ENCODE measurements at places on chromosomes 16 and 17.

DNA sequence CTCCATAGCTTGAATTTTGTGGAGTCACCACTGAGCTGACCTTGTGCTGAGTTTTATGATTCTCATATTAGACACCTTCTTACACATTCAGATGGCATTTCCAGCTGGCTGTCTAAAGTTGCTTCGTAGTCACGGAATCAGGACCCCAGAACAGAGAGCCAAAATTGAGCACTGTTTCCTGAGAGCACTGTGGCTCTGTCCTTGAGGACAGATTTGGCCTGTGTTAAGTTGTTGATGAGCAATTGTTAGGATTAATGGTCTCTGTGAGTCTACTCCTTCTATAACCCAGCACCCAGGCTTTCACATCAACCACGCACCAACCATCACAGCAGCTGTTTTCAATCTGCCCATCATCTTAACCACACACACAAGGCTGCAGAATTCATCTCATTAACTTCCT, 277.5 kb upstream of the HSBP1 start:
- no peak for DNase-seq

DNA sequence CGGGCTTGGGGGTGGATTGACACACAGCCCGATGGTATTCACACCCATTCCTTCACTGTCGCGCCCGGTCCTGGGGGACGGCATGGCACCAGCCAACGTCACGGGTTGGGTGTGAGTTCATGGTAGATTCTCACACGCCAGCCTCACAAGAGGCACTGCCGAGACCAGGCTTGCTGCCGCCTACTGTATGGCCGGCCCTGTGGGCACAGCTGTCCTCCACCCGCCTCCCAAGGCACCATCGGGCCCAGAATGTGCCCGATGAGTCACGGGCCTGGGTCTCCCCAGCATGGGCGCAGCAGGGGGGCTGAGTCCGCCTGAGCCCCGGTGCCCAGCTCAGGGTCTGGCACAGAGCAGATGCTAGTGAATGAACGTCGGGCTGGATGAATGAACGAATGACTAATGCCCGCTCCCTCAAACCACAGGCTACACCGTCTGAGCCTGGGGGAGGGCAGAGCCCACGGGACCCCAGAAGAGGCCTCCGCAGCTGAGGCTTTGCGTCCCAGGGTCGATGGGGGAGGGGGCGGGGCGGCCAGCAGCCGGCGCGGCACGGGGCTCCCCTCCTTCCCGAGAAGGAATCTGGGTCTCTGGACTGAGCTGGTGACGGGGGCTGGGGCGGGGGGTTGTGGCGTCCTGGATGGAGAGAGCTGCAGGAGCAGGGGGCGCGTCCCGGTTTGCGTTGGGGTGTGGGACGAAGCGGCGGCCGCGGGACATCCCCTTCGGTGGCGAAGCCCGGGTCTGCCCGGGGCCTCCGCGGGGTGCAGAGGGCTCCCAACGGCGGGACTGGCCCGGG, 829 bp downstream of the PITPNM3 start:
- no peak for DNase-seq

GRCh38 chr17:76492989-76493501, 8.2 kb downstream of the RHBDF2 start:
- DNase-seq = no peak

DNA sequence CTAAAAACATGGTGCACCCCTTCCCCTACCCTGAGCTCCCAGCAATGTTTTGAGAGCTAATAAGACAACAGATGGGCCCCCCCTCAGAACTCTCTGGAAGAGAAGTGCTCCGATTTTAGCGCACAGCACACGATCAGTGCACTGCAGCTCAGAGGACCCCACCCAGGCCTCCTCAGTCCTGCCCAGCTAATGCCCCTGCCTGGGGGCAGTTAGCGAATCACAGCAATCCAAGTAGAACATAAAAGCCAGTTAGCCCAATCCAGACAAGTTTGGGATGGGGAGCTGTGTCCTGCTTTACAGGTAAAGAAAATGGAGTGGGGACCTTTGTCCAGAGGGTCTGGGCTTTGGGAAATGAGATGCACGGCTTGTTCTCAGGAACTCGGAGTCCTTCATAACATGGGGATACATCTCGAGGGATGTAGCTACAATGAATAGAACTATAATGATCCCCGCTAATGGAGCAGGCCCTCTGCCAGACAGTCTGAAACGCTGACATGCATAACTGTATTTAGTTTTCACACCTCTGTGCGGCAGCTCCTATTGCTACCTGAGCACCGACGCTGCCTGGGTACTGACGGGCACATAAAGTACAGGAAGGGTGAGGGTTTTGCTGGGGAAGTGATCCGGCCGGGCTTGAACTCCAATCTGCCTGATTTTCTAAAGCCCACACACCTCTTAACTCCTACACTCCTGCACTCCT, 29.7 kb upstream of the CDC42EP4 start:
- DNase-seq = no peak

- no peak for DNase-seq
Measured at GRCh38 chr16:4414187-4414917, 2.0 kb downstream of the CORO7 start.

DNA sequence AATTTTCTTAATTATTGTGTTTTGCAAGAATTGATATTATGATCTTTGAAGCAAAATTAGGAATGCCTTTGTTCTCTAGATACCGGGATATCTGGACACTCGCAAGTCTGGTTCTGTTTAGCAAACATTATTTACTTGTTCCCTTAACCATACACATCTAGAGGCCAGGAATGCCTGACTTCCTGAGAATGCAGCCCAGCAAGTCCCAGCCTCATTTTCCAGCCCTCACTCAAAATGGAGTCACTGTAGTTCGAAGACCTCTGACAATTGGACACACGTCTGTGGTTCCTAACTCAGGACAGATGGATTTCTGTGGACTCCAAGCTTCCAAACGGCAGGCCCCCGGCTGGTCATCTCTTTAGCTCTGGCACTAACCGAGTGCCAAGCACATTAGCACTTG, 355.4 kb upstream of the RBFOX1 start:
- no peak for DNase-seq

- no peak for DNase-seq
Measured at GRCh38 chr17:19720210-19720475, 3.8 kb upstream of the SLC47A2 start.

- no peak for DNase-seq
Measured at GRCh38 chr16:72120026-72120425, 26.4 kb downstream of the DHX38 start.

GRCh38 chr16:78577630-78578029, 478.2 kb downstream of the WWOX start:
- DNase-seq = no peak

DNA sequence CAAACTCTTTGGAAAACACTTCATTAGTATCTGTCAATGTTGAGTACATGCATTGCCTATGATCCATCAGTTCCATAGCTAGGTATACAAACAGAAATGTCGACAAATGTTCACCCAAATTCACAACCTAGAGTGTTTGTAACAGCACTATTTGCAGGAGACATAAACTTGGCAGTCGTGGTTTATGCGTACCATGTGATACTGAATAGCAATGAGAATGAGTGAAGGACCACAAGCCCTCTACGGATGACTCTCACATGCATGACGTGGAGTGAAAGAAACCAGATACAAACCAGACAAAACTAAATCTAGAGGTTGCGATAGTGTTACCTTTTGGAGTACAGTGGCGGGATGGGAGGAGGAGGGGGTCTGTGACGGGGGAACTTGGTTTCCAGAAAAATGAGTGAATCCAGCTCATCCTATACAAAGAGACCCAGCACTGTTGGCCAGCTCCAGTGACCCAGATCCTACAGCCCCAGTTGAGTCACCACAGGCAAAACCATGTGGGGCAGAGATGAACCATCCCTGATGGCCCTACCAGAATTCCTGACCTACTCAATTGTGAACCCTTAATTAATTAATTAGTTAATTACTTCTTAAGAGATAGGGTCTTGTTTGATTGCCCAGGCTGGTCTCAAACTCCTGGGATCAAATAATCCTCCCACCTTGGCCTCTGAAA, 15.9 kb upstream of the ULK2 start:
- no peak for DNase-seq

- no peak for DNase-seq
Measured at GRCh38 chr17:8359769-8360168, 16.7 kb downstream of the KRABD2 start.

GRCh38 chr16:59543641-59544040, 809.5 kb upstream of the GOT2 start:
- no peak for DNase-seq

DNA sequence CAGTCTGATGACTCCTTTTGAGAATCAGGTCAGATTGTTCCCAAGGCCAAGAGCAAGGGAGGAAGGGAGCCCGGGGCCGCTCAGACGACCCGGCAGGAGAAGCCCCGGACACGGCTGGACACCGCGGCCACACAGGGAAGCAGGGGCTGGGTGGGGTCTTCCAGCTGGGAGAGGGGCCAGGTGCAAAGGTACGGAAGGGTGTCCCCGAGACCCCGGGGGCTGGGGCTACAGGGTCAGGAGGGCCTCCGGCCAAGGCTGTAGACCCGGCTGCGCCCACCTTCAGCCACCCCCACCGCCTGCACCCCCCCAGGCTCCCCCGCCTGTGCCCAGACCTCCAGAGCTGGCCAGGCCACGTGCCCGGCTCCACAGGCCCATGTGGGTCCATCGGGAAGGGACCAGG, 21.9 kb upstream of the C1QTNF8 start:
- no peak for DNase-seq

- no peak for DNase-seq
Measured at GRCh38 chr16:59192551-59193199, 458.6 kb upstream of the GOT2 start.

DNA sequence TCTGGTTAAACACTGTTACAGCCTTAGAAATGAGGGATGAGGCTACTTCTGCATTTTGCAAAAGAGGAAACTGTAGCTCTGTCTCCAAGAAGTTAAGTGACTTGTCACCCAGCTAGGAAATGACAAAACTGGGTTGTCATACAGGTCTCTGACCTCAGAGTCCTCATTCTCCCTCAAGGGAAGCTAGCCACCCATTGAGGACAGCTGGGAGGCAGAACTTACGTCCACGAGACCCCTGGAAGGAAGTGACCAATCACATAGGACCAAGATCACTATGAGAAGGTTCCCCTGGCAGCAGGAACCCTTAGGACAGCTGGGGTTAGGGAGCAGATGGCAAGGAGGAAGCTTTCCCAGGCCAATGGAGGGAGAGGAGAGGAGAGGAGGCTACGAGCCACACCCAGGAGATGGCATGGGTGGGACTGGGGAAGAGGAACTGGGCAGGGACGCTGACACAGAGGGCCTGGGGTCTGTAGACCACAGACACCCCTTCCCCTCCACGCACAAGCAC, 11.2 kb downstream of the METTL22 start:
- DNase-seq = no peak

GRCh38 chr17:39926588-39927100, 757 bp downstream of the ORMDL3 start:
- DNase-seq = no peak

- no peak for DNase-seq
Measured at GRCh38 chr17:59287891-59288290, 43.6 kb upstream of the YPEL2 start.

GRCh38 chr16:86222547-86222946, 287.8 kb upstream of the FOXF1 start:
- no peak for DNase-seq

- DNase-seq = no peak
Measured at GRCh38 chr17:14616528-14616927, 315.6 kb downstream of the HS3ST3B1 start.

DNA sequence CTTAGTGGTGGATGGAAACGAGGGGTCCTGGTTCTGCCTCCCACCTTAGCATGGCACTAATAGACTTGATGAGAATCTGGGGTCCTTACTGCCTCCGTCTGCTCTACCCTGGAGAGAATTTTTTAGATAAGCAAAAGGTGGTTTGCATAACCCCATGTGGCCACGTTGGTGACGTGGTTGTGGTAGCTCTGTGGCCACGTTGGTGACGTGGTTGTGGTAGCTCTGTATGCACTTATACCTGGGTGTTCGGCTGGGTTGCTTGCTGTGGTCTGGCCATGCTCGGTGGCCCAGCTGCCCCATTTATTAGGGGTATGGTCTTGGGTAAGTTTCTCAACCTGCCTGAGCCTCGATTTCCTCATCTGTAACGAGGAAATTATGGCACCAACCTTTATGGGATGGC, 13.0 kb downstream of the SPIRE2 start:
- no peak for DNase-seq

- no peak for DNase-seq
Measured at GRCh38 chr17:41797377-41797776, 10.9 kb upstream of the JUP start.
